ENCODE measurements at places on chromosomes 1 and 21. TPM values are rescaled to one million over a fixed set of nuclear protein-coding genes. Genes with fewer than 3 reads are reported as not detected.

DNA sequence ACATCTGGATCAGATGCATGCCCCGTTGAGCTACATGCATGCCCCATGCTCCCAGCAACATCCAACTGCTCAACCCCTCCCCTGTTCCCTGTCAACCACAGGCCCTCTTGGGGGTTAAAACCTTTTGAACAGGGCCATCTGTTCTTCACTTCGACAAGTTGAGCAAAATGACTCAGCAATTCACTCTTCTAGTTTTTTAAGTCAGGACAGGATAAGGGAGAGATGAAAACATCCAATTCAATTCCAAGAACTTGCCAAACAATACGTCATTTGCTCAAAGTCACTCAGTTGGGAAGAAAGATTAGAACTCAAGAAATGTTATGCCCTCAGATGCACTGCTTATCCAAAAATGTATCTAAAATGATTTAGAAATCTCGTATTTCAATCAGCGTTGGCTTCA, 46.1 kb upstream of the MTF2 start:
- DNase-seq = no peak

Gene LCE1E
- total RNA-seq = not detected

DNA sequence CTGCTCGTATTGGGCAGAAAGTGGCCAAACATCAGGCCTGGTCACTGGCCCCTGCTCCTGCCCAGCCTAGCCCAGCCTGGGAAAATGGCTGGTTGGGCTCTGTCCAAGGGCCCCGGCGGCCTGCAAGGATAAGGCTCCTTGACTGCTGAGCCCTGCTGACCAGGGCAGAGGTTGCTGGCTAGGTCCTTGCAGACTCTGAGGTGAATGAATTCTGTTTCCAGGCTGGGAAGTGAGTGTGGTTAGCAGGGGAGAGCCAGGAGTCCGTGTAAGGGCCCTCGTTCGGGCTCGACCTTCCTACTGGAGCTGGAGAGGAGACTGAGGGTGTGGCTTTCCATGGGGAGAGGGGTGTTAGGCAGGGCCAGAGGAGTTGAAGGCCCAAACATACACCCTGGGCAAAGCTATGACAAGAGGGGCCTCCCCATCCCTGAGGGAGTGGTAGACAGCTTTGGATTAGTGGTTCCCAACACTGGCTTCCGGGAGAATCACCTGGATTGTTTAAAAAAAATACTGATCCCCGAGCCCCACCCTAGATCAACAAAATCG, 20.6 kb downstream of the CSF1 start:
- peak; percentile 45 for DNase-seq

DNA sequence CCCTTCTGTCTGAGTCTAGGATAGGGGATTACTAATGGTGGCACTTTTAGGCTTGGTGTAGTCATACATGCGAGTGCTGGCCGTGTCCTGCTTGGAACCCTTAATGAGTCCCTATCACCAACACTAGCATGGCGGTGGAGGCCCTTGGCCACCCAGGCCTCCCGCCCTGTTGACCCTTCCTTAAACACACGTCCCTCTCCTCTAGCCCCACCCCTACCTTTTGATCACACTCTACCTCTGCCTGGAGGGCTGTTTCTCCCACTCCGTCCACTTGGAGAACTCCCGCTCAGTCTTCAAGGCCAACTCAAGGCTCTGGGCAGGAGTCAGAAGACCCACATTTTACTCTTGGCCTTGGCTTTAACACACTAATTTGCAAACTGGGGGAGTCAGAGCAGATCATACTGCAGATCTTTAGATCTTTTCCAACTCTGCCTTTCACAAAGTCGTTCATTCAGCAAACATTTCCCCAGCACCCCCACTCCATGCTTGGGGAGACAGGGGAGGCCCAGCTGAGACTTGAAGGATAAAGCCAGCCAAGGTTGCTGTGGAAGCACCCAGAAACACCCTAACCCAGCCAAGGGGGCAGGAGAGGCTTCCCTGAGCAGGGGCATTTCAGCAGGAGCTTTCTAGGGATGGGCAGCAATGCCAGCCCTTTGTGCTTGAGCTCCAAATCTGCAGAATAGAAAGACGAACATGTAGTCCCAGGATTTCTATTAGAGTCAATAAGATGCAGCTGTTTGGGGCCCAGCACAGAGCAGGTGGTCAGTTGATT, 1.9 kb downstream of the PODN start:
- no peak for DNase-seq

Gene GLIS1
- under 0.01 TPM for total RNA-seq

Gene COL8A2
- 2.3 TPM for total RNA-seq

DNA sequence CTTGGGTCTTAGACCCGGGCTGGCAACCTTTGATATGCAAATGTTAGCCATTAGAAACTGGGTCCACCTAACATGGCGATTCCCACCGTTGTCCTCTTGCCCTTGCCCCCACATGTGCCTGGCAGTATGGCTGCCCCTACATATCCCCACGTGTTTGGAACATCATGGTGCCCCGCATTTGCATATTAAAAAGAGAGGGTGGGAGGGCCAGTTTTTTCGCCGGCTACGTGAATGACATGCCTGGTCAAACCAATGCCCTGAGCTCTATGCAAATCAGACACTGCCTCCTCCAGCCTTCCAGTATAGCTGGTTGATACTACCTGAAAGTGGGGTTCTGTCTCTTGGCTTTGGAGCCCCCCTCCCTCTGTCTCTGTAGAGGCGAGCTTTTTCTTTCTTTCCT, 133.0 kb downstream of the CDC42BPA start:
- no peak for DNase-seq

DNA sequence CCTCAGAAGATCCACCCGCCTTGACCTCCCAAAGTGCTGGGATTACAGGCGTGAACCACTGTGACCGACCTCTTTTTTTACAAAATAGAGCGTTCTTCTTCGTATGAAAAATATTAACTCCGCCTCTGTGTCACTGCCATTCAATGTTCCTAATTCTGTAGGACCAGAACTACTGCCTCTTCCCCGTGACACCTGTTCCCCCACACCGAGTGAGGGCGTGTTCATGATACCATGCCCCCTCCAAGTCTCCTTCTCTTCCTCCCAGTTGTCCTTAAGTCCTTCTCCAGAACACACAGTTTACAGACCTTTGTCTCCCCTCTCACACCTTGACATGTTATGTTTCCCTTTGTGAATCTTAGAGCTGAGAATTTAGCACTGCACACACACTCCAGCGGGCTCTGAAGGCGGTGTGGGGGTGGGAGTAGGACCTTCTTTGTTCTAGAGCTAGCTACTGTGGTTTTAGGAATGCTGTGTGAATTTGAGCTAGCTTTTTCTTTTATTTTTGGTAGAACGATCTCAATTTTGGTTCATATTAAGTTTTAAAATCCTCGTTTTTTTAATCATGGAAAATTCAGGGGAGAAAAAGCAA, 82.4 kb upstream of the LPGAT1 start:
- DNase-seq = no peak

GRCh38 chr1:30437059-30437576, 286.3 kb downstream of the MATN1 start:
- DNase-seq = no peak

DNA sequence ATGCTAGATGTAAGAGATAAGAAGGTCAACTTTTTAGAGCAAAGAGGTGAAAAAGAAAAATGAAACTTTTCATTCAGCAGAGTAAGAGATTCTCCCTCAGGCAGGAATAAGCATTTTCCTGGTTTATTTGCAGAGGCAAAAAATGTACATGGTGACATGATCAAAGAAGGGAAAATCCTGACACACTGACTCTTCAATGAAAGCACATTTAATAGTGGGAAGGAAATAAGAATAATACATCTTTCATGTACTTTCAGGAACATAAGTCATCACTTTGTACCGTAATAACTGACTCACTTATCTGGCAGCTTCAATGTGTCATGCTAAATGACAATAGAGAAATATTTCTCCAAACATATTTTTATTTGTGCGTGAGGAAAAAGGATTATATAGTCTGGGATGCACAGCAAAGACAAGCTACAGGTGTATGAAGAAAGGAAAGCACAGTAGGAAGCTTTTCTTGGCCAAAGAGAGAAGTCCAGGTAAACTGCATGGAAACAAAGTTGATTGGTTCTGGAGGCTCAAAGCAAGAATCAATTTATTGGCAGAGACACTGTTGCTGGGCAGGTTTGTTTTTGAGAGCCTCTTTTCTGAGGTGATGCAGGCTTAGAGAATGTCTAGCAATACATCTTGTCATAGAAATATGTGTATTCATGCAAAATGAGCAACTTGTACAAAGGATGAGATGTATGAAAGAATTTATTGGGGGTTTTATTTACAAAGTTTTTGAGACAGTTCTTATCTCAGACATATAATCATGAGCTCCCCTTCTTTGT, 1409.0 kb downstream of the PLA2G4A start:
- DNase-seq = peak; percentile 91
